ENCODE measurements at places on chromosomes 2 and 18.
A peak's percentile ranks its signal among the peaks of the same experiment; 100 is the strongest.

- peak; percentile 62 for DNase-seq
Observed at GRCh38 chr2:100283724-100284501, 38.4 kb downstream of the LONRF2 start.

DNA sequence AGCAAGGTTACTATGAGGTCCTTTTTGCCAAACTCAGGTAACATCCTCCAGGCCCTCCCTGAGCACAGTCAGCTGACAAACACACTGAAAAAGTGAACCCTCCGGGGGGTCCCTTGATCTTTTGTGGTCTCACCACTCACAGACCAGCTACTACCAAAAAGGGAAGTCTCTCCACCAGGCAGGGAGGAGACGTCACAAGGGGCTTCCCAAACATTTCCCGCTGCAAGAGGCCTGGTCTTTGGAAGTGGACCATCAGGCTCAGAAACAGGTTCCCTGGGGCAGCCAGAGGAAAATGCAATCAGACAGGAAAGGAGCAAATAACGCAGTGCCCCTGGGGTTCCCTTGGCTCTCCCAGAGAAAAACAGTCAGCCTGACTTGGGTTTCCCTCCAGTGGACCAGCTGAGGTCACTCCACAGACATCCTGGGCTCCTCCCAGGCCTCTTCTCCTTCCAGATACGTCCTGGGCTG, 38.7 kb upstream of the POMC start:
- DNase-seq = peak; percentile 63

- DNase-seq = peak; percentile 82
Observed at GRCh38 chr2:23988371-23988770, 21.5 kb upstream of the MFSD2B start.

DNA sequence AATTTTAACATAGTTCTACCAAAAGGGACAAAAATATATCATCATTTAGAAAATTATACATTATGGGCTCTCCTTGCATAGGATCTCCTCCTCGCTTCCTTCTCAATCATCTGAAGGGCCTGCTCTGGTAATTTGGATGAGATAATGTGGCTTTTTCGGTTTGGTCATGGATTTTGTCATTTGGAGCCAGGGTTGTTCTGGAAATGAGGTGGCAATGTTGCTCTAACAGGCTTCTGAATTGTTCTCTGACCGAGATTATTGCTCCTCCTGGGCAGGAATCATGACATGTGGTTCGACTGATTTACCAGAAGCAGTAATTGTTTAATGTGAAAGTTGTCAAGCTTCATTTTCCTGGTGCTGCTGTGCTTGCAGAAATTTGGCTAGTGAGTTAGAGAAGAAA, 194.7 kb upstream of the ERBB4 start:
- no peak for DNase-seq

GRCh38 chr2:10564876-10565445, 116.8 kb upstream of the ODC1 start:
- no peak for DNase-seq

DNA sequence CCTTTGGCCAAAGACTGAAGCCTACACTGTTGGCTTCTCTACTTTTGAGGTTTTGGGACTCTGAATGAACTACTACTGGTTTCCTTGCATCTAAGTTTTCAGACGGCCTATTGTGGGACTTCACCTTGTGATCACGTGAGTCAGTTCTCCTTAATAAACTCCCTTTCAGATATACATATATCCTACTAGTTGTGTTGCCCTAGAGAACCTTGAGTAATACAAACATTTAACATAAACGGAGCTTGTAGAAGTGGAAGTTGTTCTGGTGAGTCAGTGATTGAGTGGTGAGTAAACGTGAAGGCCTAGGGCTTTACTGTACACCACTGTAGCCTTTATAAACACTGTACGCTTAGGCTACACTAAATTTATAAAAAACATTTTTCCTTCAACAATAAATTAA, 107.2 kb upstream of the CDH2 start:
- no peak for DNase-seq

All from hematopoietic multipotent progenitor cell treated with erythropoietin and hydrocortisone succinate and interleukin-3 and kit ligand, for 4 days (in vitro differentiated cells).